ENCODE measurements at places on chromosomes 5 and 9.

DNA sequence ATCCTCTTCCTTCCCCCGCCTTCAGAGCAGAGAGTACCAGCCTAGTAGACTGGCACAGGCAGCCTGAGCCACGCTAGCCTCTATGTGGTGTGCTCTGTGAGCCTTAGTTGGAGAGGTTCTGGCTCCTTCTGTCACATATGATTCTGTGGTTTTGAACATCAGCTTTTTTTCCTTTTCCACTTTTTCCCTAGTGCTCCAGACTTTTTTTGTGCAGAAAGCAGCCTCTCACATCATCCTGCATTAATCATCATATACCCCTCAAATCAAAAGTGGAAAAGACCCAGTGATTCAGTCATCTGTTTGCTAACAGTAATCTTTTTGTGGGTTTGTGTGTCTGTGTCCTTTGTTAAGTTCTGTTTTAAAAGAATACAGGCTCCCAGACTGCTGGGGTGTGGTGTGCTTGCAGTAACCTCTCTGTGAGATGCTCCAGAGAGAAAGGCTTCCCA lies 663.9 kb upstream of the RGMB start:
- DNase-seq: peak; percentile 97

GRCh38 chr9:16002816-16003215 lies 450.0 kb downstream of the CCDC171 start:
- DNase-seq: no peak

DNA sequence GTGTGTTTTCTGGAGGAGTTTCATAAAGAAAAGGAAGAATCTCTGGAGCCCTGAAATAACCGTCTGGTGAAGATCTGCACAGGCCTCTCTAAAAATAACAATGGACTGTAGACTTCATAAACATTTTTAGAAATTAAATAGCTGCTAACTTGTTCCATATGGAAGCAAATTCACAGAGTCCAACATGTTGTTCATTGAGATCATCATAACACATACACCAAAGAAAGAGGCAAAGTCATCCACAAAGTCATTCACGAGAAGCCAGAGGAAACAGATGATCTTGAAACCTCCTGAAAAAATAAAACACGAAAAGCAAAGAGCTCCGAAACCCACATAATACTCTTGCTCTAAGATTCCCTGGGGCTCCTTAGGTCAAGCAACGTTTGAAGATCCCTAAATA lies 347.8 kb downstream of the EFNA5 start:
- no peak for DNase-seq

DNA sequence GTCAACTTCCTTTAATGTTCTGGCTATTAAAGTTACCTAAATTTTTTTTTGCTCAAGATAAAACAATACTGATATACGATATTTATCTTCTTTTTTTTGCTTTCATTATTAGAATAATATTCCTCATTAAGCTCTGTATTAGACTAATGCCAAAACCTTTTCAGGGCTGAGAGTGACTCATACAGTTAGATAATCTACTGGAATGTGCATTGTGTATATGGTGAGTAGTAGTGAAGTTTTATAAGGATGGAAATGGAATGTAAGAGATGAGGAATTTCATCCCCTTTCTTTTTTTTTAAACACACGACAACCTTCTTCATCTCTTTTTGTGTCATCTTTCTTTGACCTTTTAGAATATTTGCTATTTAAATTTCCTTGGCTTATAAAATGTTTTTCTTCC lies 268.6 kb downstream of the ISL1 start:
- no peak for DNase-seq

DNA sequence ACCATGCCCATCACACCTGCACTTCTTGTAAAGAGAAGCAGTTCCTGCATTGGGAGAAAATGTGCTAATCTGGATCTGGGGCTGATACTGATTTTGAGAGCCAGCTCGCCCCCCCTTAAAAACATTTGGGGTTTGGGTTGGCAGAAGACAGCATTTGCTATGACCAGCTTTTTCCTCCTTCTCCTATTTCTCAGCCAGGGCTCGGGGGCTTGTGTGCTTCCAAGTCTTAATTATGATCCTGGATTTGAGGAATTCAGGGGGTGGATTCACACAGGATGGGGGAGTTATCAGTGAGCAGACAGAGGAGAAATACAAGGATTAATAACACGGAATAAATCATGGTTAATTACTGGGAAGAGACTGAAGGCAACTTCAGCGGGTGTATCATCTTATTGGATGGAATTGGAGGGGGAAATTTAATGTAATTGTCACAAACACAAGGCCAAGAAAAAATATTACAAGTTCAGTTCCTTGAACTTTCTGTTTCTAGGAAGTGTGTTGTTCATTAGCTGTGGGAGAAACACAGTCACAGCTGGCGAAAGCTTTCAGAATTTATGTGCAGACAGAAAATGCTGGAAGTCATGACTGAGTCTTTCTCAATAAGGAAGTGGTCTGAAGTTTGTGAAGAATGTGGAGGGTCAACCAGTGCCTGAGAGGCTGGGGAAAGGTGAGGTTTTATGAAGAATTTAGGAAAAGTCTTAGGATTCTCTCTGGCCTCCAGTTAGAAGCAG lies 15.3 kb downstream of the C9orf152 start:
- DNase-seq: peak; percentile 78

GRCh38 chr5:96176022-96176421 lies 214.4 kb upstream of the ELL2 start:
- no peak for DNase-seq

- no peak for DNase-seq
Measured at GRCh38 chr5:161299053-161299452, 247.5 kb downstream of the GABRB2 start.

- no peak for DNase-seq
Measured at GRCh38 chr9:95724253-95724991, 151.1 kb upstream of the ERCC6L2 start.

GRCh38 chr5:141949511-141949910 lies 8.5 kb downstream of the PCDH12 start:
- DNase-seq: no peak

DNA sequence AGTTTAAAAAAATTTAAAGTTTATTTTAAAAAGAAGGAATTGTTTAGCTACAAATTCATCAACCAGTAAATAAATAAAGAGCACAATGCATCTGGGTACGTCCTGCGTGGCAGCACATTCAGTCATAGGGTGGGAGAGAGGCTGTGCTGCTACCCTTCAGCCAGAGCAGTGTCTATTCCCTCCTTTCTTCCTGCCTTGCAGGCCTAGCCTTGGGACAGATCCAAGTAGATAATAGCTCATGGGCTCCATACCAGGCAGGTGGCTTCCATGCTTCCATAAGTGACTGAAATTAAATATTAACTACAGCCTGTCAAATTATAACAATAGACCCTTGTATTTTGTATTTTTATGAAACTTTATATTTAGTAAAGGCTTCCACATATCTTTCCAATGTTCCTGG lies 408.3 kb upstream of the RGMB start:
- no peak for DNase-seq

DNA sequence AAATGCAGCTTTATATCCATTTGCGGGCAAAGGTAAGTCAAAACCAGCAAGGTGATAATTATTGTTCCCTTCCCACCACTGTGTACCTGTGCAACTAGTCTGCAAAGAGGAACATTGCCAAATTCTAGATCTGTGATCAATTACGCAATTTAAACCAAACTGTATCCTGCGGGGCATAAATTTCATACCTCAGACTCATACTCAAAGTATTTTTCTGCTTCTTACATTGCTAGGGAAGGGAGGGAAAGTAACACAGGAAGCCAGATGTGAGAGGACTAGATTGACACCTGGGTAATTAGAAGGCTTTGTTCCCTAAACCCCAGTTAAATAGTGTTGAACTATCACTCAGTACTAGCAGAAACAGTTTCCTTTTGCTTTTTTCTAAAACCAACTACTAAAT lies 240.2 kb upstream of the ZNF608 start:
- DNase-seq: no peak

- DNase-seq: peak; percentile 26
Measured at GRCh38 chr5:173204185-173204979, 30.6 kb downstream of the NKX2-5 start.

GRCh38 chr5:168802337-168802736 lies 223.2 kb upstream of the PANK3 start:
- DNase-seq: no peak

DNA sequence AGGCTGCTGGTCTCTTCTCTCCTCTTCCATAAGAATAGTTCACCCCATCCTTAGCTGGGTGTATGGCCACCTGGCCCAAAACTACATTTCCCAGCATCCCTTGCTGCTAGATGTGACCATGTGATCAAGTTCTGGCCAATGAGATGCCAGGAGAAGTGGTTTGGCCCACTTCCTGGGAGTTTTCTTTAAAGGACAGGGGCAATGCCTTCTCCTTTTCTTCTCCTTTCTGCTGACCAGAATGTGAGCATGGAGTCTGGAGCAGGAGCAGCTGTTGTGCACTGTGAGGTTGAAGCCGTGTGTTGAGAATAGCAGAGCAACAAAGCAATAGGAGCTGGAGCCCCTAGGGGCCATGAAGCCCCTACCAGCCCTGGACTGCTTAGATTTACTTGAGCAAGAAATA lies 36.8 kb downstream of the C9orf50 start:
- peak; percentile 75 for DNase-seq

- no peak for DNase-seq
Measured at GRCh38 chr9:127767909-127768331, 10.5 kb downstream of the SH2D3C start.

- DNase-seq: no peak
Measured at GRCh38 chr9:85302938-85303756, 438.6 kb downstream of the AGTPBP1 start.

- no peak for DNase-seq
Measured at GRCh38 chr9:37151812-37152211, 31.4 kb downstream of the ZCCHC7 start.

DNA sequence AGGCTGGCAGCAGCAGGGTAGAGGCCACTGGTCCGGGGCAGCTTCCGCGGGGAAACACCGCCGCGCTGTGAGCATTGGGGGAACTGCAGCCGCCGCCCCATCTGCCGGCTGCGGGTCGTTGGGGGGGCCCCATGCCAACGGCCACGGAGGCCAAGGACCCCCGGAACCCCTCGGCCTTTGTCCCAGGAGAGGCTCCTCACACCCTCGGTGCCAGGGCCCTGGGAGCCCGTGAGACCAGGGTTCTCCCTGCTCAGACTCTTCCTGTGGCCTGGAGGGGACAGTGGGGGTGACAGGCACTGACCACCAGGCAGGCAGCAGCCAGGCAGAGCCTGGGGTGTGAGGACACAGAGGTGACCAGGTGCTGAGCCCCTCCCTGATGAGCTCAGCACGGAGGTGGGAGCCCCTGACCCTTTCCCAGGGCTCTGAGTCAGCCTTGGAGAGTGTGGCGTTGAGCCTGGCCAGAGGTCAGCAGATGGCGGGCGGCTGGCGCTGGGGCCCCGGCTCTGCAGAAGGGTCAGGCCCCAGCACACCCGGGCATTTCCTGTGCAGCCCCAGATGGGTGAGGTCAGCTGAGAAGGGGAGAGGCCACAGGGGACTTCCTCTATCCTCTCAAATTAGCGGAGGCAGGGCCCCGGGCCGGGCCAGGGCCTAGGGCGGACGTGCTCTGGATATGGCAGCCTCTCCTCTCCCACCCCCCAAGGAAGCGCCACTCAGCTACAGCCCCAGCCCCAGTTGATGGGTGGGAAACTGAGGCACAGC lies 17.9 kb upstream of the EGFL7 start:
- DNase-seq: peak; percentile 37

- no peak for DNase-seq
Measured at GRCh38 chr5:149597618-149598017, 16.3 kb downstream of the ARHGEF37 start.

DNA sequence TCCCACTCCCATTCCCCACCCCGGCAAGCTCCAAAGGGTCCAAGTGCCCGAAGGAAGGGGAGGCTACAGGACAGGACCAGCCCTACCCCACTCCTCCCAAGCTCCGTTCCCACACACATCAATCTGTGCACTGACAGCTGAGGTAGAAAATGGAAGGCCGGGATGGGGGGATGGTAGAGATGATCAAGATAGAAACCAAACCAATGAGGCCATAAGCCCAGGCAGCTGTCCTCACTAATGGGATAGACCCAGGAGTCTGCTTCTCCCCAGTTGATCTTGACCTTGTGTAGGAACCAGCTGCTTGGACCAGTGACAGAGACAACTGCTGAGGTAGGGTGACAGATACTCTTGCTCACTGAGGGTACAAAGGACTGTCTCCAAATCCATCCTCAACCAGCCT lies 38.6 kb downstream of the B4GALT1 start:
- DNase-seq: no peak

- DNase-seq: no peak
Measured at GRCh38 chr5:143552680-143553079, 149.2 kb upstream of the NR3C1 start.

GRCh38 chr9:81609782-81610739 lies 79.3 kb downstream of the TLE1 start:
- peak; percentile 85 for DNase-seq

- DNase-seq: no peak
Measured at GRCh38 chr5:145446412-145446811, 388.7 kb downstream of the PRELID2 start.

DNA sequence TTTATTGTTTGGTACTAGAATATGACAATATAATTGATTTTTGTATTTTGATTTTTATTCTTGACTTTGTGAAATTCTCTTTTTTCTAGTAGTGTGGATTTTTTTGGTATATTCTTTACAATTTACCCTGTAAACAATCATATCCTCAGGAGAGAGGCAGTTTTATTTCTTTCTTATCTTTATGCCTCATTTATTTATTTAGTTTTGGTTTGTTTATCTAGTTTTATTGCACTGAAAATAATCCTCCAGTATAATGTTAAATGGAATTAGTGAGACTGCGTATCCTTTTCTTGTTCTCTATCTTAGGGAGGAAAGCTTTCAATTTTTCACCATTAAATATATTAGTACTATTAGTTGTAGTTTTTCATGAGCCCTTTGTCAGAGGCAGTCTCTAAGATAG lies 109.4 kb downstream of the MACROH2A1 start:
- no peak for DNase-seq

DNA sequence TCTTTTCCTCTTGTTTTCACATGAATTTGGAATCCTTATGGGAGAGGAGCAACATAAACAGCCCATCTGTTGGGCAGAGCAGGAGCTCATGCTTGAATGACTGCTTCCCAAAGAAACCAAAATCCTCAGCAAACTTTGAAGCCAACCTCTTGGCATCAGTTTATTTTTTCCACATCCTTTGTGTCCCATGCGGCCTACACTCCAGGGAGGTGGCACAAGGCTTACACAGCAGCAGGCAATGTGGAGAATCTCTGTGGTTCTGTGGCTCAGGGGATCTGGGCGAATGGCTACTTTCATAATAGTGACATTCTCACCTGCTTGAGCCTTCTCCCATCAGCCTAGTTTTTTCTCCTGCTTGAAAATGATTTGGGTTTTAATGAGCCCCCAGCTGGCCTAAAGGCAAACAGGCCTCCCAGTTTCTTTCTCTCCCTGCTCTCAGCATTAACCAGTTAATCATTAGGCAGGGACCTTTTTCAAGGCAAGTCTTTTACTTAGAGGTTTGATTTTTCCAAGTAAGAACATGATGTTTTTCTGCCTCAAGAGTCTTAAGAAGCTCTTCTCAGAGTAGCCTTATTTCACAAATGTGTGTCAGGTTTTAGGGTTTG lies 370.3 kb downstream of the ARHGEF28 start:
- no peak for DNase-seq

DNA sequence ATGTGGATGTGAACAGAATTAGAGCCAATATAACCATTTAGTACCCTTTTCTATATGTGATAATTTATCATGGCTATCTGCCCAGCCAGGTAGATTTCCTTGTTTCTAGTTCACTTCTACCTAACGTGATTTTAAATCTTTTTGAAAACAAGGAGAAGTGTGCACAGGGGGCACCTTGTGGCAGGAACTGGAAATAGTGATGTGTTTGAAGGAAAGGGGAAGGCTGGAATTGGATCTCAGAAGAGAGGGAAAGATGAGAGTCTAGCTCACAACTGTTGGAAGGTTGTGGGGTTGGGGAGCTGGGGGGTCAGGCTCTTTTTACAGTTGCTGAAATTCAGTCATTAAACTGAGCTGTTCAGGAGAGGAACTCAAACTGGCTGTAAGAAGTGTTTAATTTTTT lies 219.5 kb downstream of the KCTD16 start:
- peak; percentile 11 for DNase-seq
